Stimulated activated CD4-positive, alpha-beta T cell treated with anti-CD3 and anti-CD28 coated beads, Interleukin-2, amount 100 ng/mL, for 48 hours (primary cell): ENCODE measurements at places on chromosomes 7 and 10.

DNA sequence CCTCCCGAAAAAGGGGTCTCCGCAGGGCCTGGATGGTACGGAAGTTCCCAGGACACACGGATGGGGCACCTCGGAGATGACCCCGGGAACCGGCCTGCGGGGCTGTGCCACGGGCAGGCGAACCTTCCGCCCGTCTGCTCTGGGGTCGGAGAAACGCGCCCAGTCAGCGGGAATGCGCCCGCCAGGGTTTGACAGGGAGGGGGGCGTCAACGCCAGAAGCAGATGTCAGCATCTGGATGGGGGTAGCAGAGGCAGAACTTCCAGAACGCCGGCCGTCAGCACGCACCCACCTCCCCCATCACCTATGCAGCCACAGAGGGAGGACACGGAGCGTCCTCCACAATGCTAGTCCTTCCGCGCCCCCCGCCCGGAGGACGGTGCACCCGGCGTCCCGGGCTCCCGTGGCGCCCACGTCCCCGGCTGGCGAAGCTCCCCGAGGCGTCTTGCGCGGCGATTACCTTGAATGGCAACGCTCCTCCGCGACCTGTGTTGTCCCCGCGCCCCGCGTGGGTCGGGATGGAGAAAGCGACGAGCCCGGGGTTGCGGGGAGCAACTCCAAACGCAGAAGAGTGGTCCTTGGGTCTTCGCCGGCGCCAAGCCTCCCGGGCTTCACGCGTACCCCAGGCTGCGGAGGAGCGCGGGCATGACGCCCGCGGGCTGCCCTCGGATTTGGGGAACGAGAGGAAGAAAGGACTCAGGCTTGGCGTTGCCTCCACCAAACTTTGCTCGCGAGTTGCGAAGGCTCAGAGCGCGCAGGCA, 561 bp downstream of the FGFR2 start:
- no peak for DNase-seq

DNA sequence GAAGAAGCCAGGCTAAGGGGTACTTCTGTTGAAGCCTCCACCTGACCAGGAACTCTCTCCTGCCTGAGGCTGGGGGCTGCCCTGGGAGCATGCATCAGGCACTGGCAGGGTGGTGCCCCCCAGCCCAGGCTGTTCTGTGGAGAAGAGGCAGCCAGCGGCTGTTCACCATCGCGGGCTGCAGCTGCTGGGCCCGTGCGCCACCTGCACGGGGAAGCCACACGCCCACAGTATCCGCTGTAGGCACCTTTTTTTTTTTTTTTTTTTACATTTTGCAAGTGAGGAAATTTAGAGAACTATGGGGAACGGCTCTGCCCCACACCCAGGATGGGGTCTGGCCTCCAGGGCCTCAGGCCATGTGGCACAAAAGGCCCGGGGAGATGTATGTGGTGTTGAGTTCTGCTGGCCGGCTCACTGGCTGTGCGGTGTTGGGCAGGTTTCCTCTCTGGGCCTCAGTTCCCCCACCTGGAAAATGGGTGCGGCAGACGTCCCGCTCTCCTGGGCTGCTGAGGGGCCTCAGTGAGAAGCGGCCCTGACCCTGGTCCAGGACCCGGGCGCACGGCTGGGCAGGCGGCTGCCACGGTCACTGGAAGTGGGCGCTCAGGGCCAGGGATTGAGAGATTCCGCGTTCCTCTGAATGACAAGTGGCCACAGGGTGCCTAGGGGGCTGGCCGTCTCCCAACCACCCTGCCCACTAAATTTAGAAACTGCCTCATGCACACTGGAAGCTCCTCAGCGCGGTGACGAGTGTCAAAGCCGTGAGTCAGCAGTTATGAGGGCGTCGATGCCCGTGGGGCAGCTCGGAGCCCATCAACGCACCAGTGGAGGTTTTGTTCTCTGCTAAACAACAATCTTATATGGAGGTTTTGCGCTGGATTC, 8.8 kb upstream of the INTS1 start:
- no peak for DNase-seq

DNA sequence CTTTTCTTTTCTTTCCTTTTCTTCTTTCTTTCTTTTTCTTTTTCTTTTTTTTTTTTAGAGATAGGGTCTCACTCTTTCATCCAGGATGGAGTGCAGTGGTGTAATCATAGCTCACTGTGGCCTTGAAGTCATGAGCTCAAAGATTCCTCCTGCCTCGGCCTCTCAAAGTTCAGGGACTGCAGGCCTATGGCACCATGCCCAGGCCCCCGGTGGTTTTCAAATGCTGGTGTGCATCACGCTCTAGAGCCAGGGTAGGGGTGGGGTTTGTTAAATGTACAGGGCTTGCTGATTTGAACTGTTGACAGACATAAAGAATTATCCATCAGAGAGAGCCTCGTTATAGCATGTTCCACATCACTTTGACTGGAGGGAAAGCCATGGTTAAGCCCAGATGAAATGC, 5.8 kb downstream of the MINDY4 start:
- no peak for DNase-seq

- no peak for DNase-seq
Observed at GRCh38 chr10:75664968-75665367, 233.5 kb downstream of the LRMDA start.

- no peak for DNase-seq
Observed at GRCh38 chr10:78700413-78700812, 368.4 kb upstream of the ZMIZ1 start.

DNA sequence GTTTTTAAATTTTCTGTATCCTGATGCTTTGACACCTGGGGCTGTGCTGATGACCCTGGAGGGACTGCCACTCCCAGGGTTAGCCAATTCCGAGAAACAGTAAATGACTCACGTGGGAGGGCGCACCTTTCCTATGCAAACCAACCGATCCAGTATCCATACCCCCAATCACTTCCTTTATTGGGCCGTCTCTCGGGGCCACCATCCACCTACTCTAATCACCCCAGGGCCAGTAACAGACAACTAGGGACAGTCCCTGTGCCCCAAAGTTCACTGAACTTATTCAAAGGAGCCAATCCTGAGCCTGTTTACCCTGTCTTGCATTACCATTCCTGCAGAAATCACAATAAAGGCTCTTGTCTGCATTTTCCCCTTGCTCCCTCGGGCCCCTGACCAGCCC, 6.6 kb upstream of the LGI1 start:
- no peak for DNase-seq

- no peak for DNase-seq
Observed at GRCh38 chr10:14397066-14397465, 66.3 kb upstream of the FRMD4A start.

- DNase-seq = no peak
Observed at GRCh38 chr7:155746188-155746587, 66.1 kb downstream of the SHH start.

DNA sequence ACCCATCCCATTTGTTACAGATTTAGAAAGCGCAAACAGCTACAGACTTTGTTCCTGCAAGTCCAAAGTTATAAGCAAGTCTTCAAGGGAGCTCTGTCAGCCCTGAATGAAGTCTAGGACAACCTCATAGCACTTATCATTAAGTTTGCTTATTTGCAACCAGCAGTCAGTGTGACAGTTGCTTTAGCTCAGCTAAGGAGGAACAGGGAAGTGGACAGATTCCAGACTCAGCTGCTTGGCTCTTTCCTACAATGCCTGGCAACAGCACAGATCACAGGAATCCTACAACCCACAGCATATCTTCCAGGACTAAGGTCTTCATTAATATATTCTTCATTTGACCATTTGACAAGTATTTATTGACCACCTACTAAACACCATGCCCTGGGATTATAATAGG, 17.4 kb upstream of the KIF5B start:
- no peak for DNase-seq

GRCh38 chr7:122304319-122304975, at the start of gene FEZF1:
Gene FEZF1, minus strand, starts transcription at chr7:122304750. Its CDS starts 313 bp downstream, at chr7:122304437.
- DNase-seq = no peak

GRCh38 chr7:100570954-100571828, 2.5 kb downstream of the SAP25 start:
- DNase-seq = no peak

DNA sequence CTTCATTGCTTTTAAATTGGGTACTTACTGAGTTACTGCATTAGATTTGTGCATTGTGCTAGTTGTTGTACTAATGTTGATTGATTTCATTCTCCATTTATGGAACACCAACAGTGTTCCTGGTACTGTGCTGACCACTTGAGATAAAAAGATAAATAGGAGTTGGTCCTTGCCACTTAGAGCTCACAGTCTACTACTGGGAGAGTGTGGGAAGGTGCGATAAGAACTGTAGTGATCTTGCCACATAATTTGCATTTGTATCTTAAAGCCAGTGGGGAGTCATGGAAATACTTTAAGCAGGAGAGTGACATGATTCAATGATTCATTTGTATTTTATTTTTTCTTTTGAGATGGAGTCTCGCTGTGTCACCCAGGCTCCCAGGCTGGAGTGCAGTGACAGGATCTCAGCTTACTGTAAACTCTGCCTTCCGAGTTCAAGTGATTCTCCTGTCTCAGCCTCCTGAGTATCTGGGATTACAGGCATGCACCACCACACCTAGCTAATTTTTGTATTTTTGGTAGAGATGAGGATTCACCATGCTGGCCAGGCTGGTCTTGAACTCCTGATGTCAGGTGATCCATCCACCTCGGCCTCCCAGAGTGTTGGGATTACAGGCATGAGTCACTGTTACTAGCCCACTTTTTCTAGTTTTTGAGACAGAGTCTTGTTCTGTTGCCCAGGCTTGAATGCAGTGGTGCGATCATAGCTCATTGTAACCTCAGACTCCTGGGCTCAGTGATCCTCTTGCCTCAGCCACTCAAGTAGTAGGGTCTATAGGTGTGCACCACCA, 51.2 kb upstream of the TMEM248 start:
- DNase-seq = no peak

GRCh38 chr10:124339119-124340032, 79.3 kb downstream of the OAT start:
- DNase-seq = no peak

- no peak for DNase-seq
Observed at GRCh38 chr10:6929148-6929830, 349.2 kb upstream of the PRKCQ start.

DNA sequence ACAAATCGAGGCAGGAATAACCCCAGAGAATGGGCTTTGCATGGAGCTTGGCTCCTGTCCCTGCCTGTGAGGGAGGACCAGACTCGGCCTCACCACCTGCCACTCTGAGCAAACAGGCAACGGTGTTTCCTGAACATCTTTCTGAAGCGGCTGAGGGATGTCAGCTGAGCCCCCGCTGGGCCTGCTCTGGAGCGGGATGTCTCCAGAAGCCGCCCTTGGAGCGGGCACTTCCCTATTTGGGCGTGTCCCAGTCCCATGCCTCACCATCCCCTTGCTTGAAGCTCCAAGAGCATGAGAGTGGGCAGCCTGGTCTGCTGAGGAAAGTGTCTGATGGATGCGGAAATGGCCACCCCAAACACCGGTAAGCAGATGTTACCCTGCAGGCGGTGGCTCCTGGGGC, 10.2 kb downstream of the ALKBH4 start:
- DNase-seq = no peak

GRCh38 chr7:96167424-96167823, 154.5 kb downstream of the SLC25A13 start:
- no peak for DNase-seq

GRCh38 chr7:304574-305409, 14.8 kb downstream of the FOXL3 start:
- no peak for DNase-seq

DNA sequence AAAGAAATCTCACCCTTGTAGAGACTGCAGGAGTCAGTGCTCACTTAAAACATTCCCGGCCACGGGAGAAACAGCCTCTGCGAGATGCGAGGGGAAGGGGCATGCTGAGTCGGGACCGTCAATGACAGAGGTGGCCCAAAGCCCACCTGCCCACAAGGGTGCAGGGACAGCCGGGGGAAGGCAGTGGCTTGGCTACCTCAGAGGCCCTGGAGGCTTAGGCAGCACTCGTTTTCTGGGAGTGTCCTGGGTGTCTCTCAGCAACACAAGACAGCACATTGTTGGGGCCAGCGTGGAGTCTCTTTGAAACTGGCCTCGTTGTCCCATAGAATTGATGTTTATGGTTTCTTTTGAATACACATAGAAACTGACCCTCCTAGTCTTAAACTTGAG, 25.6 kb upstream of the SYCE1 start:
- DNase-seq = no peak

DNA sequence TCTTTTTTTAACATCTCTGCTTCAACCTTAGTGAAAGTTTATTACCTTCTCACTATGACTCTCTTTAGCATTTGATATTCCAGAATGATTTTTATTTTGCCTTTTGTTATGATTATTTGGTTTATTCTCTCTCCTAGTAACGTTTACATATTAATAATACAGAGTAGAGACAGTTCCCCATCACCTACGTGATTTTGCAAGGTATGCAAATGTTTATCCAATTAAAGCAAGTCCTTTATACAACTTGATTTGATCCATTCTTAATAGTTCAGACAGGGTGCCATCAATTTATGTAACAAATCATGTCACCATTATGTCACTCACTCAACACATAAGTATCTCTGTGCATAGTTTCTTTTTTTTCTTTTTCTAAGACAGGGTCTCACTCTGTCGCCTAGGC, 26.2 kb downstream of the ECD start:
- no peak for DNase-seq

- DNase-seq = no peak
Observed at GRCh38 chr10:12787297-12787696, 214.2 kb downstream of the CCDC3 start.

DNA sequence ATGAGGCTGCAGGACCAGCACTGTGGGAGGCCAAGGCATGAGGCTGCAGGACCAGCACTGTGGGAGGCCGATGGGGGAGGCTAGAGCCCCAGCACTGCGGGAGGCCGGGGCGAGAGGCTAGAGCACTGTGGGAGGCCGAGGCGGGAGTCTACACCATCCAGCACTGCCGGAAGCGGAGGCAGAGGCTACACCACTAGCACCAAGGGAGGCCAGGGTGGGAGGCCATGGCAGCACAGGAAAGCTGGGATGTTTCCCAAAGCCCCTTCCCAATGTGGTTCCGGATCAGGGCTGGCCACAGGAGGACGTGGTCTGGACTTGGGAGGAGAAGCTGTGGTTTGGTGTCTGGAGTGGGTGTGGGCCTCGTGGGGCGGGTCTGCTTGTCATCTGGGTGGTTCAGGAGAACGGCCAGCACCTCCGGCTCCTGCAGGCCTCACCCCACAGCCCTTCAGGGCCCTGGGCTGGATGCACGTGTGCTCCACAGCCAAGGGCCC, 43.6 kb downstream of the PDGFA start:
- DNase-seq = no peak

DNA sequence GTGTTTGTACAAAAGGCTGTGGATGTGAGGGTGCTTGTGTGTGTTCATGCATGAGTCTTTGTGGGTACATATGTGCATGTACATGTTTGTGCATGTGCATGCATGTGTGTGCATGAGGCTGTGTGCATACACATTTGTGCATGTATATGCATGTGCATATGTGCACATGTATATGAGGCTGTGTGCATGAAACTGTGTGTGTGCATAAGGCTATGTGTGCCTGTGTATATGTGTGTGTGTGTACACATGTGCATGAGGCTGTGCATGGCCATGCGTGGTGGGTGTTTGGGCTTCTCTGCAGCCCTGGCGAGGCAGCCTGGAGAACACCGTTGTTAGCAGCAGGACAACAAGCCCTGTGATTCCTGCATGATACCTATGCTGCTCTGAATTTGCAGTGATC, 207.7 kb upstream of the ADCY1 start:
- DNase-seq = no peak
